ENCODE measurements at places on chromosomes 4 and X.
A peak's percentile ranks its signal among the peaks of the same experiment; 100 is the strongest.

GRCh38 chrX:1452516-1453394, at the start of gene ASMTL:
TSS of gene ASMTL (minus strand) at chrX:1452909. CDS start at chrX:1452840, 69 bp downstream.
- peak; percentile 99 for DNase-seq

GRCh38 chrX:140509468-140510305, 4.8 kb upstream of the SOX3 start:
- no peak for DNase-seq

GRCh38 chr4:159069922-159070321, 33.0 kb upstream of the RAPGEF2 start:
- no peak for DNase-seq

- DNase-seq: no peak
These were observed 3.3 kb downstream of the PPP2R2C start for GRCh38 chr4:6469144-6469543.

GRCh38 chr4:88933414-88934160, 123.4 kb downstream of the FAM13A start:
- no peak for DNase-seq

- DNase-seq: no peak
These were observed 103.3 kb downstream of the IL15 start for GRCh38 chr4:141739636-141740035.

GRCh38 chr4:169305651-169306050, 34.9 kb upstream of the SH3RF1 start:
- DNase-seq: no peak

DNA sequence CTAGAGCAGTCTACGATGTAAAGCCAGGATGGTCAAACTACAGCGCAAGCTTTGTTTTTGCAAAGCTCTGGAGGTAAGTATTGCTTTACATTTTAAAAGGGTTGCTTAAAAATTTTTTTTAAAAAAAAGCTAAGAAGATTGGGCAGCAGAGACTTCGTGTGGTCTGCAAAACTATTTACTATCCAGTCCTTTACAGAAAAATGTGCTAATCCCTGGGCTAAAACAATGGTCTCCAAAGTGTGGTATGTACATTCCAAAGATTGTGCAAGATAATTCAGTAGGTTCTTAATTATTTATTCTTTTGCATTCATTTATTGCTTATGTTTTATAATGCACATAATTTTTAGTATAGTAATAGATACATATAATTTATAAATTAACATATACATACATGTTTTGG, 113.2 kb downstream of the MFAP3L start:
- no peak for DNase-seq

- no peak for DNase-seq
These were observed 50.3 kb downstream of the SSX3 start for GRCh38 chrX:48306175-48306574.

DNA sequence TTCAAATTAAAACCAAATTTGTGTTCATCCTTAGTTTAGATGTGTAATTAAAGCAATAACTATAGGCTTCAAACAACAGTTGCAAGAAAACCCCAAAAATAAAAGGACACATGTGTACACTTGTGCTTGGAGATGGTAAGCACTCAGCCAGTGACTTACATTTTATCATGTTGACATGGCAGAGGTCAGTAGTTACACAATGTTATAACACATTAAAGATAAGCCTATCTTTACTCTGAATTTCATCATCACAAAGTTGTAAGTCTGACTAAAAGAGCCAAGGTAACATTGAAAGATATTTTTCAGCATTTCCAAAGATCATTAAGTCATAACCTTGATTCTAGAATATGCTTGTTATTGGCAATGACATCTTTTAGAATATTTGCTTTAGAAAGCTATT, 98.5 kb upstream of the PNPLA4 start:
- DNase-seq: no peak

- no peak for DNase-seq
These were observed 457.4 kb upstream of the TEX13C start for GRCh38 chrX:124862301-124862700.

- DNase-seq: no peak
These were observed 110.7 kb upstream of the ADRA2C start for GRCh38 chr4:3655485-3655884.

DNA sequence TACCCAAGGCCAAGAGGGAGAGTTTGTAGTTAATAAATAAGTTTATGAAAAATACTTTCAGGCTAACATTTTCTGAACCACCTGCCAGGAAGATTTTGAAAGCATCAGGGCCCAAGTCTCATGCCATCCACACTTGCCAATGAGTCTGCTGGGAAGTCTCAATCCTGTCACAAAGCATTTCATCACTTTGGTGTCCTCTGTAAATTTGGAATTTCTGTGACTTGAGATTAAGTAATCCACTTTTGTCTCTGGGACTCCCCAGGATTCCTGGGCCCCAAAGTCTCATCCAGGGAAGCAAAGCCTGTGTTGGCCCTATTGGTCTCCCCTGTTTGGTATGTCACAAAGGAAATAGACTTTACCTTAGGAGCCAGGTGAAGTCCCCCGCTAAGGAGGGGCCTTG, 99.2 kb upstream of the GPC4 start:
- no peak for DNase-seq

GRCh38 chr4:122930862-122931261, 8.5 kb upstream of the NUDT6 start:
- DNase-seq: peak; percentile 9

GRCh38 chr4:83149865-83150652, 35.5 kb upstream of the PLAC8 start:
- DNase-seq: no peak

All from stomach (tissue), 19 donors.